ENCODE measurements at places on chromosomes 2 and 18.
A peak's percentile ranks its signal among the peaks of the same experiment; 100 is the strongest.

DNA sequence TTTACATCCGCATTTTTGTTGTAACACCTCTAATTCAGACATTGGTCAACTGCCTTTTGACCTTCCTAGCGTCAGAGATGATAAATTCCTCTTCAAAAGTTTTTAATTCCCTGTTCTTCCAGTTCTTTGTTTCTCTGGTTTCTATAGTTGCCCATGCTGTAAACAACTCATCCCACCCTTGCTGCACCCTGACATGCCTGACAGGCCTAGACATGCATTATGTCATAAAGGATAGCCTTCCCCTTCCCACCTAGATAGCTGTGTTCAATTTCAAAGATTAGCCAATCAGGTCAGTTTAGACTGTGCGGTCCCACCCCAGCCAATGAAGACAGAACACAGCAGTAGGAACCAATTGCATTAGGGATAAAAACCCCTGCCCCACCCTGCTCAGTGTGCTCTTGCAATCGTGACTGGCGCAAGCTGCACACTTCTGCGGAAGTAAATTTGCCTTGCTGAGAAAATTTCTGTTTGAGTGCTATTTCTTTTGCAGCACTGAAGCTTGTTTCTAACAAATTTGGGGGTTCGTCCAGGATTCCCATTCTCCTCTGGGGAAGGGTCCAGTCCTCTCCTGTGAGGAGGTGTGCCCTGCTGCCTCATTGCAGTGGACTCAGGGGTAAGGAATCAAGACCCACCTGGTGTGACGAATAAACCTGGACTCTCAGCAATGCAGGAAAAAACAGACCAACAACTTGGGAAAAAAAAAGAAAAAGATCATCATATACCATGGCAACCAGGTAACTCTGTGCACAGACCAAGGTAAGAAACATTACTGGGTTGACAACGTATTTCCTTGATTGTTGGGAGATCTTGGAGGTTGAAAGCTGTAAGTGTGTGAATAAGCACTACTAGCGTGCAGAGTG, 9.1 kb upstream of the SAP130 start:
- DNase-seq = no peak

- no peak for DNase-seq
Observed at GRCh38 chr2:220510668-220511067, 883.2 kb downstream of the SLC4A3 start.

DNA sequence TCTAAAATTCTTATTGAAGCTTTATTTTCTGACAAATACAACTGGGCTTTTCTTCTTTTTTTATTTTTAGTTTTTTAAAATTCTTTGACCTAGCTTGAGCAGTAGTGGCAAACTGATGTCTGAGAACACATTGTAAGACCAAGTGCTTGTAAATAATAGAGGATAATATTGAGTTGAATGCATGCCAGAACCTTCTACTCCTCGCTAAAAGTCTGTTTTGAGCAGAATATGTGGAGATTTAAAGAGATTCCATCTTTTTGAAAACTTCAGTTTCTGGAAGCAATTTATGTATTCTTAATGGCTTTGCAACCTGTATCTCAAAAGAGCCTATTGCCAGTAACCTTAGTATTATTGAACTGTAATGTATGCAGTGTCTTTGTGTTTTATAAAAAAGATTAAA, 148.3 kb downstream of the KCNJ3 start:
- DNase-seq = no peak

DNA sequence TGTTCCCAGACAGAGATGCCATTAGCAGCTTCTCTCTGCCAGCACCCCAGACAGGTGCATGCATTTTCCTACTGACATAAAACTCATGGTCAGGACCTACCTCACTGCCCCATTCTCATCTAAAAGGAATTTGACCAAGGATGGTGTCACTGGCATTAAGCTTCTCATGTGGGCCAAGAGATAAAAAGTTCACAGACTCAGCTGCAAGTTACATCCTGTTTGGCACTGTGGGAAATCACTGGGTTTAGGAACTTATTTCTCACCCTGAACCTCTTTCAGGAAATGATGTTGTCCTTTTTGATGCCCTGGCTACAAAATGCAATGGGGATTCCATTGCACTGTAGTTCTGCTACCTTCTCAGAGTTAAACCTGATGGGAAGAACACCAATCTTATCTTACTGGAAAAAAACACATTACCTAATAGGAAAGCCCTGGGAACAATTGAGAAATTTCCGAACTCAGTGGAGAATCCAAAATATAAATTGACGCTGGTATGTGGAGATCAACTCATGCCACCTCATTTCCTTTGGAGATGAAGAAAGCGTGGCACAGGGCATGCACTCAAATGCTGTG, 252.1 kb upstream of the COPS8 start:
- DNase-seq = no peak

- DNase-seq = no peak
Observed at GRCh38 chr2:206273905-206274304, 558 bp upstream of the ZDBF2 start.

DNA sequence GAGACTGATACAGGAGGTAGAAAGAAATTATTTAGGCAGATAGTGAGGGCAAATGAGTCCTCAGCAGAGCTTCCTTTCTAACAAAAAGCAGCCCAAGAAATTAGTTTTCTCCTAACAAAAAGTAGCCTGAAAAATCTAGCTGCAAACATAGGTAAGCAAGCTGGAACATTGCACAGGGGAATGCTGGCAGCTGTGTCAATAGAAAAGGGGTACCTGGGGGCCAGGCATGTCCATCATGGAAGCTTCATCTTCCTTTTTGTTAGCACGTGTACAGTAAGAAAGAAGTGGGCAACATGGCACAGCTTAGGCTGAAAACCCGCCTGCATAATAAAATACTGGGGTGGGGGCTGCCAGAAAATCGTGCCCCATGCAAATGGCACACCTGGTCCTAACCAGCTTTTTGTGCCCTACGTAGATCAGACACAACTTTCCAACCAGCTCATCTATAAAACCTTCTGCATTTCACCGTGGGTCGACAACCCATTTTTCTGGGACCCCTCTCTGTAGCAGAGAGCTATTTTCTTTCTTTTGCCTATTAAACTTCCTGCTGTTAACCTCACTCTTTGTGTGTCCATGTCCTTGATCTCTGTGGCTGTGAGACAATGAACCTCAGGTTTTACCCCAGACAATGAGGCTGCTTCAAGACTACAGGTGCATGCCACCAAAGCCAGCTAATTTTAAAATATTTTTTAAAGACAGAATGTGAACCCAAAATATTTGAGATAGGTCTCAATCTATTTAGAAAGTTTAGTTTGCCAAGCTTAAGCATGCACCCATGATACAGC, 6.6 kb upstream of the MTHFD2 start:
- no peak for DNase-seq

GRCh38 chr2:121018136-121019061, 266.6 kb downstream of the TFCP2L1 start:
- peak; percentile 8 for DNase-seq
